ENCODE measurements at places on chromosomes 7 and 10.

DNA sequence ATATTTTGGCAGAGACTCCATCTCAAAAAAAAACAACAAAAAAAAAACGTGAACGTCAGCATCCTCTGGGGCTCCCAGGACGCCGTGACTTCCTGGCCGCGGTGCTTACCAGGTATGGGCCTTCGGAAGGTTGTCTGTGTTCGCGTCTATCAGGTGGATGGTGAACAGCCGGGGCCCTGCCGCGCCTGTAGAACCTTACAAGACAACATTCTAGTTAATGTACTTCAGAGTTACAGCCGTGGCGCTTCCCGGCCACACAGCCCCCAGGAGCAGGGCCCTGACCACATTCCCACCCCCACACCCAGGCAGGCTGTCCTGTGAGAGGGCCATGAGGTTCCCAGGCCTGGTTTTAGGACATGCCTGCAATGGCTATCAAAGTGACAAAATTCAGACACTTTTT, 111.0 kb downstream of the SMURF1 start:
- no peak for DNase-seq

- DNase-seq = no peak
These were observed 63.7 kb downstream of the GRM8 start for GRCh38 chr7:127189074-127189473.

- DNase-seq = no peak
These were observed 59.6 kb upstream of the TRIM24 start for GRCh38 chr7:138400400-138400886.

GRCh38 chr10:75276069-75276872, 40.5 kb upstream of the COMTD1 start:
- no peak for DNase-seq

GRCh38 chr7:157000741-157001653, 9.5 kb downstream of the MNX1 start:
- DNase-seq = no peak

DNA sequence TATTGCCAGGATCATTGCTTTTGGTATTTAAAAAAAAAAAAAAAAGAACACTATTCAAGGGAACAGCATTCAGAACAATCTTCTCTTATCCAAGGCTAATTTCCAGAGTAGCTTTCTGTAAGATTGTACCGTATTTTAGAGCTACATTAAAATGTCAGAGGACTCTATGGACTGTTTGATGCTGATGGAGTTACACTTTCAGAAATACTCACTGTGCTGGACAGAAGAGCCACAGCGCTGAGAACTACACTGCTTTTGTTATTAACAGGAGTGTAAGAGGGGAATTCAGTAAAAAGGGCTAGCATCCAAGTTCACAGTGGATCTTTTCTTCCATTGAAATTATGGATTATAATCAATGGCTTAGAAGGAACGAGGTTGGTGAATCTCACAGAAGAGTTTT, 247.7 kb downstream of the AHR start:
- no peak for DNase-seq

DNA sequence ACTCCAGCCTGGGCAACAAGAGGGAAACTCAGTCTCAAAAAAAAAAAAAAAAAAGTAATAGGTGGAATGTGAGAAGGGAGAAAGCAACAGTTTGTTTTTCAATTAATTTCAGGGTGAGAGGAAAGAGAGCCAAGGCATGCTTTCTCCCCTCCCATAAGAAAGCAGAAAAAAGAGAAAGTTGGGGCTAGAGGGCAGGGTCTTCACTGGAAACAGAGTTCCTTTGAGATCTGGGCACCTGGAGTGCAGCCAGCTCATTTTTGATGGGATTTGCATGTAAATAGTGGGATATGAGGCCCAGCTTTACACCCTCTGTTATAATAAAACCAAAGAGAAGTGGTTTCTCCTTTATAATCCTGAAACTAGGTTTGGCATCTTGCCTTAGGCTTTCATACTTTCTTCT, 13.8 kb upstream of the STOX1 start:
- no peak for DNase-seq

- DNase-seq = no peak
These were observed 222.6 kb downstream of the EBF3 start for GRCh38 chr10:129741280-129741977.

- DNase-seq = no peak
These were observed 649.2 kb upstream of the C7orf33 start for GRCh38 chr7:147941381-147941780.

Data from GM18507 (cell line).